ENCODE measurements at places on chromosomes 16 and 17.

DNA sequence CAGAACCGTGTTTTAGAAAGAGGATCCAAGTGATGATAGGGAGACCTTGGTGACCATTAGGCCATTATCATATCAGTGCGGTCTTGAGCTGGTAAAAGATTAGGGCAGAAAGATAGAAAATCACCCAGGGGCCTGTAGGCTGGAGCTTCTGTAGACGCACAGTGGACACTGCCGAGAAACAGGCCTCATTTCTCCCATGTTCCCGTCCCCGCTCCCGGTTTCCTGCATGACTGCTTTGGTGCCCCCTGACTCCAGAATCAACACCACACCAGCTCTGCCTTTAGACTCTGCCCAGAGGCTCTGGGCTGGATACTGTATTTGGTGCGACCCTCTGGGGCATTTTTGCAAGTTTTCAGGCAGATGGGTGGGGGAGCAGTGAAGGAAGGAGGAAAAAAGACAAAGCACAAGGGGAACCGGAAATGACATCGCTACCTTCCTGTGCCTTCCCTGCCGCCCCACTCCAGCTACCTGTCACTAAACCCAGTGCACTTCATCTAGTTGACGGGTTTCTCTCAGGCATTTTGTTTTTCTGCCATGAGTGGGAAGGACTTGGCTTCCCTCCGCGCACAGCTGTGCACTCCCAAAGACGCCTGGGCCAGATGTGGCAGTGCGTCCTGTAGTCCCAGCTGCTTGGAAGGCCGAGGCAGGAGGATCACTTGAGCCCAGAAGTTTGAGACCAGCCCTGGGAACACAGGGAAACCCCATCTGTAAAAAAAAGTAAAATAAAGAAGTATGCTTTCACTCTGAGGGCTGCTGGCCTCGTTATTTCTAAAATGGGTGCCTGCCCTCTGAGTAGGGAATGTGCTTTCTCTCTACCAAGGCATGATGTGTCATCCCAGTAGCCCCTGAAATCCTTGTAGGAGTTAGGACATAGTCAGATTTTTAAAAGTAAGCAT is 214.1 kb downstream of the RPTOR start:
- no peak for DNase-seq

DNA sequence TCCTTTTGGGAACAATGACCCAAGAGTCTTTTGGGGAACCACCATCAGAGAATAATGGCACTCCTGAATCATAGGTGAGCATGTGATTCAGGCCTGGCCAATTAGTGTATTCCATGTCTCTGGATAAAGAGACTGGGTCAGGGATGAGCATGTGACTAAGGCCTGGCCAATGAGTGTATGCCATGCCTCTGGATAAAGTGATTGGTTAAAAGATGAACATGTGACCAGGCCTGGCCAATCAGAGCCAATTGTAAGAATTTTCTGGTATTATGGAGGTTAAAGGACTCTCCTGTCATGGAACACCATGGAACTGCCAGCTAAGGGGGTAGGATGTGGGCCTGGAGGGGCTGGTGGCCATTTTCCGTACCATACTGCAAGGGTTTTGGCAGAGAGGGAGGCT is 194.3 kb downstream of the C16orf78 start:
- no peak for DNase-seq

DNA sequence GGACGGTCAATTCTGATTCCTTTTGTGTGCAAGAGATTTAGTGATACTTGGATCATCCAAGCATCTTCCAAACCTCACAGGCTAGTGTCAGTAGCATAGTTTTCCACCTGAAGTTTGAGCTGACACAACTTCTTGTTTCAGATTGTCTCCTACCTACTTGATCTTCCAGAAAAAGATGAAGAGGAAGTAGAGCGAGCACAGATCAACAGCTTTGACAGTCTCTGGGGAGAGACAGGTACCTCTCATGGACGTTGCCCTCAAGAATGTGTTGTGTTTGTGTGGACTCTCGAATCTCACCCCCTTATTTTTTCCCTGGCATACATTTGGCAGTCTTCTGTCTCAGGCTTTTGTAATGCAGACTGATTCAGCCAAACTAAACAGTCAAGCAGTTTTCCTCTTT is 47.4 kb downstream of the CYB561 start:
- DNase-seq: no peak

DNA sequence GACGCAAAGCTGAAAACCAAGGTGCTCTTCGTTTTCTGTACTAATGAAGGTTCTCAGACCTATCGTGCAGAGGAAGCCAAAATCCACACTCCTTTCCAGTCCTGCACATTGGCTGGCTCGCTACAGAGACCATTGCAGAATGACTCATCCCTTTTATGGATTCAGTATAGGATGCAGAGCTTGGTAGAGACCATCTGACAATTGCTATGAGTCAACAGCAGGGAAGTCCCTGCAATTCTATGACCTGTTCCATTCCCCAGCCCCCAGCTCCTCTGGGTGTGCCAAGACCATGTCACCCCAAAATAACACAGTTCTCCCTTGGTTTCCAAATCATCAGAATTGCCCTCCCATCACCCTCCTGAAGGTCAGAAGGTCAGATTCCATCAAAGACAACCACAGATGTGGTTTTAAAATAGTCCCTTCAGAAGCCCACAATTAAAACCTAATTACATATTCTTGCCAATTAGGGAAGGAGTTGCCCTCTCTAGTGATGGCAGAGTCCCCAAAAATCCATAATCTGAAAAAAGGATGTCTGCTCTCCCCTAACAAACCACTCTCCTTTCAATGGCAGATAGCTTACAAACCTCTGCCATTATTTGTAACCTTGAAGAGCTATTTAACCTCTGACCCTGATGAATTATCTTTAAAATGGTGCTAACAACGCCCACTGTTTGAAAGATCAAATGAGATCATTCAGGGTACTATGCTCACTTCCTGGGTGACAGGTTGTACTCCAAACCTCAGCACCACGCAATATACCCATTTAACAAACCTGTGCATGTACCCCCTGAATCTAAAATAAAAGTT is 108.2 kb upstream of the RBBP6 start:
- DNase-seq: peak; percentile 19

DNA sequence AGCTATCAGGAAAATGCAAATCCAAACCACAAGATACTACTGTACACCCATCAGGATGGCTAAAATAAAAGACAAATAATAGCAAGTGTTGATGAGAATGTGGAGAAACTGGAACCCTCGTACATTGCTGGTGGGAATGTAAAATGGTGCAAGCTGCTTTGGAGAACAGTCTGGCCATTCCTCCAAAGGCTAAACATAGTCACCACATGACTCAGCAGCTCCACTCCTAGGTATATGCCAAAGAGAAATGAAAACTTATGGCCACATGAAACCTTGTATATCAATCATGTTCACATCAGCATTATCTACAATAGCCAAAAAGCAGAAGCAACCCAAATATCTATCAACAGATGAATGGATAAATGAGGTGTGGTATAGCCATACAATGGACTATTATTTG is 28.5 kb downstream of the VAC14 start:
- no peak for DNase-seq

GRCh38 chr16:8565498-8565897 is 24.8 kb downstream of the TMEM114 start:
- no peak for DNase-seq

DNA sequence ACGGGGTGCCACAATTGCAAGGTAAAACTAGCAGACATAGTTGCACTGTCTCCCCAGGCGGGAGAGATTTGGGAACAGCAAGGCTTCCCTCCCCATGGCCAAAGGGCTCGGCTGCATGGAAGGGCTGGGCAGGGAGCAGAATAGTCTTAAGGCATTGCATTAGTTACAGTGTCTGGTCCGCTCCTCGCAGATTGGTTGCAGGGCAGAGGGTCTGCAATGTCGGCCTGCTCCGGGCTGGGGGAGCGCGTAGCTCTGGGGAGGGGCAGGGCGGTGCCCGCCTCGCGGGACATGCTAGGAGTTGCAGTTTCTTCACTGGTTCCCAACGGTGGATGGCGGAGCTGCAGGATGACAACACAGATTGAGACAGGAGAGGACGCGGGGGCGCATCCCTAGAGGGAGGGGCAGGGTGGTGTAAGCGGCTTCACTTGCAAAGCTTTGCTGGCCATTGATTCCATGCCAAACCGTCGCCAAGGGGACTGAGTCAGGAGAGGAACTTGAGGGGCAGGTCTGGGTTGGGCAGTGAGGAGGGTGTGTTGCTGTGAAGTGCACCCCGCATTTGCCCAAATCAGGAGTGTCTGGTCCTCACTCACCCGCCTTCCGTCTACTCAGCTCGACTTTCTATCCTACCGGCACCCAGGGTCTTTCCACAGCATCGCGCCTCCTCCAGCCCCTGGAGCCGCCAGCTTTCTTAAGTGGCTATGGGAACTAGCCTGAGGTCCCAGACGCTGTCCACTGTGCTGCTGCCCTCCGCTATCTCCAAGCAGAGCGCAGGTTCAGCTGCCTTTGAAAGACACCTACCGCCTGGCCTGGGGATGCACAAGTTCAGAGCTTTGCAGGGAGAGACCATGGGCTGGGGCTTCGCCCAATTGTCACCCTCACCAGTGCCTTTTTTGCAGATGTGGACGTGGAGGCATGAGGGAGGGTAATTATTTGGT is 1748.9 kb downstream of the TP53TG3F start:
- no peak for DNase-seq

DNA sequence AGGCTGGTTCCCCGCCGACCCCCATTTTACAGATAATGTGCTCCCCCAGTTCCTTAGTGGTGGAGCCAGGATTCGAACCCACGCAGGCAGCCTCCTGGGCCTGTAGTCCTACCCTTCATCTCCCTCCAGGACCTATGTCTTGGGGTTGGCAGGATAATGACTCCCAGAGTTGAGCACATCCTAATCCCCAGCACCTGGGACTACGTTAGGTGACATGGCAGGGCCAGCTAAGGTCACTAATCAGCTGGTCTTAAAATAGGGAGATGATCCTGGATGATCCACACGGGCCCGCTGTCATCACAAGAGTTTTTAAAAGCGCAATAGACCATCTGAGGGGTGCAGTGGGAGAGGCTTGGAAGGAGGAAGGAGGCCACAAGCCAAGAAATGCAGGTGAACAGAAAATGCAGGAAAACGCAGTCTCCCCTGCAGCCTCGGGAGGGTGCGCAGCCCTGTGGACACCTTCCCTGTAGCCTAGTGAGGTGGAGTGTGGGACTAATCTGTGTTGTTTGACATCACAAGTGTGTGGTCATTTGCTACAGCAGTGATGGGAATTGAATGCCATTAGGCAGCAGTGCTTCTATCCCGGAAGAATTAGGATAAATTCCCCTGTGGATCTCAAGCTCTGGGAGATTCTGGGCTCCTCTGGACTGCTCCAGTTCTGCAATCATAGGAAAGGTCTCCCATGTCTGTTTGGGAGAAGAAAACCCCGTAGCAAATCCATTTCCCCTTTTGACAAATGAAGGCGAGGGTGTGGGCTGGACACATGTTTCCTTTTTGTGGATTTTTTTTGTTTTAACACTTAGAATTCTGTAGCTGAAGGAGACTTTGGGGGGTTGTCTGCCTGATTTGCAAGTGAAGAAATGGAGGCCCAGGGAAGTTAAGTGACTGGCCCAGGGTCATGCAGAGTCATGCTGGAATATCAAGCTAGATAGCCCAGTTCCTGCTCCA is 297.7 kb downstream of the SEC14L1 start:
- no peak for DNase-seq

DNA sequence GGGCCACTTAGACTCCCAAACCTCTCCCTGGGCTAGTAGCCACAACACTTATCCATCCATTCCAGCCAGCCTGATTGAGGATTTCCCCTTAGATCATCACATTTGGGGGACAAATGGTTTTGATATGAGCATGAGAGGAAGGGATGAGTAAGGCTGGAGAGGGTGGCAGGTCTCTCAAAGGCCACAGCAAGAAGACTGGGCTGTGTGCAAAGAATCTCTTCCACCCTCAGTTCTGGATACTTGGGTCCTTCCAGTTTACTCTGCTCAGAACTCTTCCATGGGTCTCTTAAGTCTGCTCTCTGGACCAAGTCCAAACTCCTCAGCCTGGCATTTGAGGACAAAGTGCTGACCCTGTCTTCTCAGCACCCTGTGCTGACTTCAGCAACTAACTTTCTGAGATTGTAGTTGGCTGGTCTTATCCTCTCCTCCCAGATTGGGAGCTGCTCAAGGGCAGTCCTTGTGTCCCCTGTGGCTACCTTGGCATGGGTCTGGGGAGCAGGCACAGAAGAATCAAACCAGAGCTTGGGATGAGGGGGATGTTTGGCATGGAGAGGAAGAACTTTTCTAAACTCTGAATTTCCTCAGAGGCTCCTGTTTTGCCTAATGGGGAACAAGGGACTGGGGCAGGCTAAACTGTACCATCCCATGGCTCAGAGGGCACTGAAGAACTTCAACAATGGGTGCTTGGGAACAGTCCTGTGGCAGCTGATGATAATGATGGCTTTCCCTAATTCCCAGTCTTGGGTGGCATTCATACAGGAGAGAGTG is 3.1 kb upstream of the NFATC3 start:
- DNase-seq: no peak
